ENCODE measurements at places on chromosomes 11 and 22.

GRCh38 chr11:3815845-3816244, 7.5 kb downstream of the PGAP2 start:
- DNase-seq, result no peak

DNA sequence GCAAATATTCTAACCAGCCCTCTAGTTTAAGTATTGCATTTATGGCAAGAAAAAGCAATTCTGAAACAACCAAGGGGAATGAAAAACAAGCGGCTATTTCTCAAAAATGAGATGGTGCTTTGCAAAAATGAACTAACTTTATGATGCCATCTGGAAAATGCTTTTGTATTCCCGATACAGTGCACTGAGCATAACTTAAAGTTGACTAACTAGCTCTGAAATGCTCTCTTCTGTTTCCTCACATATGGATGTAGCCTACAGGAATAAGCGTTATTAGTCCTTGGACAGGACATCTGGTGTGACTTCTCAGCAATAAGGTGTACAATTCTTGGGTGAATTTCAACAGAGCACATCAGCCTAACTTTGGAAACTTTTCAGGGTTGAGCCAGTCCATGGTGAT, 228.2 kb upstream of the DDI1 start:
- DNase-seq, result no peak

DNA sequence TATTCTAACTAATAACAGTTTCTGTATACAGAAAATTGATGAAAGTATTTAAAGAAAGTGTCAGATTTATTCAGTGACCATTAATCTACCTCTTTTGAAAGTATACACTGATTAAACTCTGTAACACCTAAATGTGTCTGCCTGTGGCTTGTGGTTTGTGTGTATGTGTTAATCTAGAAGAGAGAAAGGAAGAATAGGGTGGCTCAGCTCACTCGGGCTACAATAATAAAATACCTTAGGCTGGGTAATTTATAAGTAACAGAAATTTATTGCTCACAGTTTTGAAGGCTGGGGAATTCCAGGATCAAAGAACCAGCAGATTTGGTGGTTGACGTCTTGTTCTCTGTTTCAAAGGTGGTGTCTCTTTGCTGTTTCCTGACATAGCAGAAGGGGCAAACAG, 13.6 kb upstream of the OR5AS1 start:
- no peak for DNase-seq

- peak; percentile 14 for DNase-seq
Observed at GRCh38 chr22:30602049-30602448, 4.9 kb upstream of the TCN2 start.

- DNase-seq, result no peak
Observed at GRCh38 chr22:36599771-36600170, 70.8 kb upstream of the EIF3D start.

DNA sequence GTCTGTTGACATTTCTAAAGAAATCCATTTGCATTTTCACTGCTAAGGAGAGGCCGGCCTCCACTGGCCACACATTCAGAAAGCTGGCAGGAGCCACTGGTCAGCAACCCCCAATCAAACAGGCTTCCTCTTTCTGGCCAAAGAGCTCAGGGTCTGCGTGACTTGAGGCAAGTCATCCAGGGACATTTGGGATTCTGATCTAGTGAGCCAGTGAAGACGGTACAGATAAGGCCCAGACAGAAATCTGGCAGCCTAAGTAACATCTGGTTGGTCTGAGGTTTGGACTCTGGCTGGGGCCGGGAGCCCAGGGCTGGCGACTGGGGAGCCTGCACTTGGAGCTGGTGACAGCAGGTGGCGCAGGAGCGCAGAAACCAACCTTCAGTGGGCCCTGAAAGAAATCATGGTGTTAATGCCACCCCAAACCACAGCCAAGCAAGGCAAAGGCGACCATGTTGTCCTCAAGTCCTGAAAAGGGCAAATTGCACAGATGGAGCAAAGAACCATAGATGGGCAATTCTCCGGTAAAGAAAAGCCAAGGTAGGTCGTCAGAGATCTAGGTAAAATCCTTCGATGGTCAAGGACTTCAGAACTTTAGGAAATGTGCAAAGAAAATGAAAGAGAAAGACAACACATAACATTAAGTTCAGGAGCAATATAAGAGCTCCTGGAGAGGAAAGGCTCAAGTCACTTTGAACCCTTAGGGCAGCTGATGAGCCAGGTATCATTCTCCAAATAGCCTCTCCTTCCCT, 99.4 kb upstream of the BLID start:
- DNase-seq, result peak; percentile 5

- no peak for DNase-seq
Observed at GRCh38 chr11:27266125-27266524, 96.9 kb downstream of the CCDC34 start.
